ENCODE measurements at places on chromosomes 1 and 21.

DNA sequence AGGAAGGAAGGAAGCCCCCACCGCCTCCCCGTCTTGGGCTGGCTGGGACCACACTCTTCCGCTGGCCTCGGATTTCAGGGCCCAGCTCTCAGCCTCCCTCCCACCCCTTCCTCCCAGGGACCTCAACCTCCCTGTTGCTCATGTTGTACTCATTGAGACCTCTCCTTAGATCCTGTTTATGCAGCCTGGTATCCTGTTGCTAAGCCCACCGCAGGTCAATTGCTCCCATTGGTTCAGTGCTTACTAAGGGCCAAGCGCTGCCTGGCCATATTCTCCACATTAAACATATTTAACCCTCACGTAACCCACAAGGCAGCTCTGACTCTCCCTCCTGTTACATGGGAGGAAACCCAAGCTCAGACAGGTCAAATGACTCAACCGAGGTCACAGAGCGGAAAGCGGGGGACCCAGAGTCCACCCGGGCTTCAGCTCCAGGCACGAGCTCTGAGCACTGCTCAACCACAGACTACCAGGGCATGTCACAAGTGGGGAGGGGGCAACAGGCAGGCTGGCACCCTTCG, 23.2 kb upstream of the H6PD start:
- DNase-seq, result no peak

GRCh38 chr1:234039603-234040002, 135.1 kb downstream of the SLC35F3 start:
- DNase-seq, result no peak

DNA sequence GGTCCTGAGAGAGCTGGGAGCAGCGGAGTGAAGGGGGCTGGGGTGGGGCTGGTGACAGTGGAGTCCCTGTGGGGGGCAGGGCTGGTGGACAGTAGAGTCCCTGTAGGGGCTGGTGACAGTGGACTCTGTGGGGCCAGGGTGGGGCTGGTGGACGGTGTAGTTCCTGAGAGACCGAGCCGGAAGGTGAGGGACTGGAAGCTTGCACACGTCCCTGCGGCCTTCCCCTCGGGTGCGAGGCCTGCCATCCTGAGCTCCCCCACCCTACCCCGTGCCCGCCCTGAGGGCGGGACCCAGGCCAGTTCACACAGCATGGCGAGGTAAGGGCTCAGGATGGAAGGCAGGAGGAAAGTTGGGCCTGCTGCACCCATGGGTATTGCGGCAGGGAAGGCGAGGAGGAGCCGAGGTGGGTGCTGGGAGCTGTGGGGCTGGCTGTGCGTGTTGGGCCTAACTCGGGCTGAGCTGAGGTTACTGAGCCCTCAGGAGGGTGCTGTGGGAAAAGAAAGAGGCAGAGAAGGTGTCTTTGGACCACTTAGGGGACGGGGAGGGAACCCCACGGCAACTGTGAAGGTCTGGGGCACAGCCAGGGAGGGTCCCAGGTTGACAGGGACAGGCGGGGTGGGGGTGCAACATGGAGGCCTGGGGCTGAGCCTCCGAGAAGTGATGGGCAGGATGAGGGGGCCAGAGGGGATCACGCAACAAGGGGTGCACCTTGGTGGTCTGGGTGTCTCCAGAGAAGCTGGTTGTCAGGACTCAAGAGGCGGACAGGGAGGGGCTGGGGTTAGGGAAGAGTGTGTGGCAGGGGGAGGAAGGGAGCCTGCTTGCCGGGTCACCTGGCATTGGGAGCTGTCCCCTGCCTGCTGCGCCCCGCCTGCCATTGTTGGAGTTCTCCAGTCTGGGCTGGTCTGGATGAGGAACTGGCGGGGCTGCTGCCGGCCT, 60.8 kb downstream of the PRKCZ start:
- DNase-seq, result no peak

DNA sequence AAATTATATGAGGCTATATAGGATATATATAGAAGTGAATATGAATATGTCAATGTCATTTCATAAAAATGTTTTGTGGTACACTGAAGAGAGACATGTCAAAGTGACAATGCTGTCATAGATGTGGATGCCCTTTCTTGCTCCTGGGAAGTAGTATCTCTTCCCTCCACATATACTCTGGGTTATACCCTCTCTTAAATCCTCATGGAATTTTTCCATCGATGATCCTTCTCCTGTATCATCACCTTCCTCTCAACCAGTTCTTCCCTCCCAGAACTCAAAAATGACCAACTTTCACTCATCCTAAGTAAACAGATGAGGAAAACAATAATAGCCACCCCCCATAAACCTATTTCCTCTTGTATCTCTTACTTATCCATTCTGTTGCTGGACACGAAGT, 351.5 kb downstream of the USP25 start:
- DNase-seq, result no peak

- no peak for DNase-seq
Observed at GRCh38 chr1:11563560-11564069, 84.7 kb downstream of the DISP3 start.

- no peak for DNase-seq
Observed at GRCh38 chr1:21131200-21131599, 45.5 kb downstream of the EIF4G3 start.

DNA sequence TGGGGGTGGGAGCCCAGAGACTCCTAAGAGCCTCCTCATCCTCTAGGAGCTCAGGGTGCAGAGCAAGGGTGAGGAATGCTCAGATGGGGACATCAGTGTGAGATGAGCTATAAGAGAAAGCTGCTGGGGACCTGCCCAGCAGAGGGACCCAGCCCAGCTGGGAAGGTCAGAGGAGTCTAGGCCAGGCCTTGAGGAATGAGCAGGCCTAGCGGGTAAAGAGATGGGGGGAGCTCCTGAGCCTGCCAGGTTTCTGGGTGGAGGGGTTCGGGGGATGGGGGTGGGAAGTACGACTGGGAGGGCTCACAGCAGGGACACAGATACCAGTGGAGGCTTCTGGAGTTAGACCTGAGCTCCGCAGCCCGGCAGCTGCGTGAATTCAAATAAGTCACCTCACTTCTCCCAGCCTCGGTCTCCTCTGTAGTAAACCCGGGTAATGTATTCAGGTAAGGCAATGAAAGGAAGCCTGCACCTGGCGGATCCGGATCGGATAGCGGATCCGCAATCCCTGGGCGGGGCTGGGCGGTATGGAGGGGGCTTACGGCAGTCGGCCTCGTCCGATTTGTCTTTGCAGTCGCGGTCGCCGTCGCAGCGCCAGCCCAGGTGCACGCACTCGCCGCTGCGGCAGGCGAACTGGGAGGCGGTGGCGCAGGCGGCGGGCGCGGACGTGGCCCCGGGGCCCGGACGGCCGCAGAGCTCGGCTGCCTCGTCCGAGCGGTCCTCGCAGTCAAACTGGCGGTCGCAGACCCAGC, 38.0 kb upstream of the MAGOH start:
- no peak for DNase-seq

GRCh38 chr21:14275702-14276205, 59.8 kb downstream of the RBM11 start:
- DNase-seq, result no peak

DNA sequence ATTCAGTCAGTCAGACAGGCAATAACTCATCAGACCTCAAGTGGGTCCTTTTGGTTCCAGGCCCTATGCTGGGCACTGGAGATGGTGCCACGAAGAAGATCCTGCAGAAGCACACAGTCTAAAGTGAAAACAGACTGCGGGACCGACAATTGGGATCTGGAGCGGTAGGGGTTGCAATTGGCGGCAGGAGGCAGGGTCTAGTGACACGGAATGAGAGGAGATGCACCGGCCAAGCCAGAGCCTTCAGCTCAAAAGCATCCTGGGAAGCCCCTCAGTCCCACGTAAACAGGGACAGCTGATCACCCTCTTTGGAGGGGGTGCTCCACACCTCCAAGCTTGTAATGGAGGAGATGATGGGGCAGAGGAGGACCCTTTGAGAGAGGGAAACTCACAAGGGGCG, 56.2 kb downstream of the KLHDC7A start:
- DNase-seq, result no peak

DNA sequence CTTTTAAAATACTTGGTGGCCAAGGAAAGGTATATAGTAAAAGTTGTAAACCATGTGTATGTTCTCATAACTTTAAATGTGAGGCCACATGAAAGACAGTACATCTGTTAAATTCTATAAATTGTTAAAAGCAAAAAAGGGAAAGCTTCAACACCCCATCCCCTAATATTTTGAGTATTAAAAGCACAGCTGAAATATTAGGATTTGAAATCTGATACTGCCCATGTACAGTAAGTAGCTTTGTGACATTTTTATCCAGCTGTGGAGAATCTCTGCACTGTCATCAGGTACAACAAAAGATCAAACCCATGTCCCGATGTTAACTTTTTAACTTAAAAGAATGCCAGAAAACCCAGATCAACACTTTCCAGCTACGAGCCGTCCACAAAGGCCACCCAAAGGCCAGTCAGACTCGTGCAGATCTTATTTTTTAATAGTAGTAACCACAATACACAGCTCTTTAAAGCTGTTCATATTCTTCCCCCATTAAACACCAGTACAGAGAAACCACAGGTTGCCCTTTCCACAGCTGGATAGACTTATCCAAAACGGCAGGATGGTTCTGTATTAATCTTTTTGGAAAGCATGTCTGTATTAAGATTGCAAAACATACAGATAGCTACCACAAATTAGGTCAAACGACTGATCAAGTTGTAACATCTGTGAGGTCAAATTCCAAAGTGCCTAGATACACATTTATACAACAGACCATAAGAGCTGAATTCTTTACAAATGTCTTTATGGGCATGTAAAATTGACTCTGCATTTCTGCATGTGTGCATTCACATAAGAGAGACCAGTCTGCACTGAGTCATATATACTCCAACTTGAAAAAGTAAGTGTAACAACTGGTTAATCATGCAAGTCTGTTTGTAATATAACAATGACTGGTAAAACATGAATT, 5.2 kb downstream of the IRF2BP2 start:
- DNase-seq, result no peak

DNA sequence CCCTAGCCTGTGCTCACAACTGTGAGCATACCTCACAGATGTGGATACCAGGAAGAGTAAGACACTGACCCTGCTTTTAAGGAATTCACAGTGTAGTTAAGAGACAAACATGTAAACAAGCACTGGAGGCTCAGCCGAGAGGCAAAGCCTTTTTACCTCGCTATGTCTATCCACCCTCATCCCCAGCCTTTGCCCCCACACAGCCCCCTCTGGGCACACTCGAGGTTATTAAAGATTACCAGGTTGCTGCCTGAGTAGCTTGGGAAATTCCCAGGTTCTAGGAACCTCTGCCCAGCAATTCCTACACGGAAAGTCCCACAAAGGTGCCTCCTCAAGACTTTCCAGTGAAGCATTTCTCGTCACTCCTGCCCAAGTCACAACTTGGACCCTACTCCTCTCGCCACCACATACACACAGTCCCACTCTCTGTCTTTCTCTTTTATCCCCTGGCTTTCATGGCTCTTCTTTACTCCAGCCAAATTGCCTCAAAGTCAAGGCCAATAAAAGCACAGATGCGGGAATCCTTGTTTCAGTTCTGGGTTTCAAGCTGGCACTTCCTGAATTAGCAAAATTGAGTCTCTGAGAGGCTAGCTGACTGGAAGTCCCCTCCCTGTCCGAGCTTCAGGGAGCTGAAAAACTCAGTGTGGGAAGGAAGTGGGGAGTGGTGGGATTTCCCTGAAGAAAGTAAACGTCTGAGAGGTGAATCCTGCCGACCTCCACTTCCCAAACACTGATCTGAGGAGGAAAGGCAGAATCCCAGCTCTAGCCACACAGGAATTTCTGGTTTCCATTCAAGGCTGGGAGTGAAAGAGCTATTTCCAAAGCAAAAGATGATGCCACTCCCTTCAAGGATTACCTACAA, 7.6 kb downstream of the DENND2D start:
- DNase-seq, result no peak

GRCh38 chr1:84693785-84694184, 3.5 kb upstream of the SSX2IP start:
- no peak for DNase-seq

GRCh38 chr1:42806171-42806570, 10.8 kb upstream of the ERMAP start:
- DNase-seq, result no peak

DNA sequence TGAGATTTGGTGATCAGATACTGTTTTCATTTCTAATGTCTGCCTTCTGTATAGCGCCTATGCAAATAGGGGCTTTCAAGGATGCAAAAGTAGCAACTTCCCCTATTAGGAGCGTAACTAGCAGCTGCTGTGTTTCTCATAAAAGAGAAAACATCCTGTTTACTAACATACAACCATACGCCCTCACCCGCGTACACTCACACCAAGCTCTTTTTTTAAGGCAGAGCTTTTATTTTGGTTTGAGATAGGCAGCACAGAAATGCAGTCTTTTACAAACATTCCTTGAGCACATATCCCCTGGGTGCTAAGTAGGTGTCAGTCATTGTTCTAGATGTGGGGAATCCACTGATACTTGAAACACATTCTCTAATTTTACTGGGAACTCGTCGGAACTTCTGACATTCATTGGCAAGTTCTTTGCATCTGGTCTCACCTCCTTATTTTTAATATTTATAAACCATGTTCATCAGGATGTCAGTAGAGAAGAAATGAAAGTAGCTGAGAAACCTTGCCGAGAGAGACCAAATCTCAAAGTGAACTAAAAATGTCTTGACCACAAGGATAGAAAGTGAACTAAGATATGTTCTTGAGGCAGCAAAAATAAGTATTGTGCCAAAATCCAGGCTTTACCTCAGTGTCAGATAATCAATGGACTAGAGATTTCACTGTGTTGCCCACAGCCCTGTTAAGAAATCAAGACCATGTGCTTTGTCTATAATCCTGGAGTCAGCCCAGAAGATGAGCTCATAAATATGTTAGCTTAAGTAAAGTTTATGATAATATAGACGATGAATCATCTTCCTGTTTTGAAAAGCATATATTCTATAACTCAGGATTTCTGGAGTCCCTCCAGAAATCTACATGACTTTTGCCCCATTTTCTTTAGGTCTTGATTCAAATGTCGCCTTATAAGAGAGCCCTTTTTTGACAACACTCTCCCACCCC, 350.9 kb downstream of the ST6GALNAC3 start:
- DNase-seq, result no peak

DNA sequence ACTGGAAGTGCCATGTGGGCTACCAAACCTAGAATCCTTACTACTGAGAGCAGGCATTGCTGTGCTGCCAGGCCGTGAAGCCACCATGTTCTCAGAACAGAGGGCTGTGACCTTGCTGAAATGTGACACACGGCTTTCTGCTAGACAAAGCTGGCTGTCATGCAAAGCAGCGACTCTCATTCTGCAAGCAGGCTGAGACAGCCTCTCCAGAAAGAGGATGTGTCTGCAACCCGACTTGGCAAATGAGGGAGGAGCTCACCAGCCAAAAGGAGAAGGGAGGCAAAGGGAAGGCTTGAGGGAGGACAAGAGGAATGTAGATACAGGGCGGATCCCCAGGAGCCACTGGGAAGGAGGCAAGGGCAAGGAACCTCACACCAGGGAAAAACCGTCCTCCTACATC, 85.7 kb upstream of the KRTAP19-8 start:
- no peak for DNase-seq

GRCh38 chr1:186670297-186671135, 9.7 kb downstream of the PTGS2 start:
- DNase-seq, result no peak

- no peak for DNase-seq
Observed at GRCh38 chr1:11434501-11434900, 44.5 kb upstream of the DISP3 start.
